ENCODE measurements at places on chromosomes 1 and 21. TPM values are rescaled to one million over a fixed set of nuclear protein-coding genes. Genes with fewer than 3 reads are reported as not detected.

The TTC24 gene
- total RNA-seq = not detected

The SPRR2F gene
- not detected for total RNA-seq

The INSRR gene
- total RNA-seq = not detected

The CHD5 gene
- total RNA-seq = 0.15 TPM

The GCSAML gene
- 0.23 TPM for total RNA-seq

The S100A8 gene
- total RNA-seq = not detected

The LINGO4 gene
- 0.13 TPM for total RNA-seq

The SLC1A7 gene
- total RNA-seq = not detected

The C4BPA gene
- not detected for total RNA-seq

The SEC16B gene
- 0.49 TPM for total RNA-seq

The TRIM58 gene
- total RNA-seq = 1.4 TPM

The CNR2 gene
- not detected for total RNA-seq

The UBIAD1 gene
- total RNA-seq = 16.5 TPM

- DNase-seq = no peak
These were observed 8.2 kb upstream of the FNDC7 start for GRCh38 chr1:108704496-108704895.

- DNase-seq = no peak
These were observed 33.3 kb downstream of the KRTAP19-8 start for GRCh38 chr21:31005019-31005418.

DNA sequence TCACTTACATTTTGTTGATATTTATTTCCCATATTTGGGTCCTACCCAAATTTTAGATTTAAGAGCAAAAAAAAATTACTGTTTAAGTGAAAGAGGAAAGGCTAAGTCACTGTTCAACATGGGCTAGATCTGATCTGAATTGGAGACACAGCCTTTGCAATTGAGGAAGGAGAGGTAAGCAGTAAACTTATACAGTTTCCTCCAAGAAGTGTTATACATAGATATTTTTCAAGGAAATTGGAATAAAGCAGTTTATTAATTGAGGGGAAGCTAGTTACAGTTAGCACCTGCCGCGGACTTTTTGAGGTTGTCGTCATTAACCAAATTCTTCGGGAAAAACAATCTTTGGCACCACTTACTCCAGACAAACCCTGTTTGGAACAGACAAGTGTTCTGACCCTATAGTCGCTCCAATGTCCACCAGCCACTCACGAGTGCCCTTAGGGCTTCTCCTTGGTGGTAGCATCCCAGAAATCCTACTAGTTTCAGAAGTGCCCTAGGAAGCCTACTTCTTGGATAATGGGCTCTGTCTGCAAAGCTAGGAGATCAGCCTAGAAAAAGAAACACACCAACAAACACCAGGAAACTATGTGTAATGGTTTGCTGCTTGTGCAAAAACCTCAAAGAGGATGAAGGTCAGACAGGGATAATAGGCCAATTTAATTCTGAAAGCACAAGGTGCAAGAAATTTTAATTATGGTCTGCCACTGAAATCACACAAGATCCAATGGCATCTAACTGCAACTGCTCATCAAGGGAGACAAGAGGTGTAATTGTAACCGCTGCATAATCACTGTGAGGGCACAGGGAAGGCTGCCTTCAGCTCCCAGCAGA lies 2.5 kb downstream of the WLS start:
- peak; percentile 4 for DNase-seq

GRCh38 chr1:111481387-111482221 lies 7.8 kb downstream of the C1orf162 start:
- peak; percentile 78 for DNase-seq

DNA sequence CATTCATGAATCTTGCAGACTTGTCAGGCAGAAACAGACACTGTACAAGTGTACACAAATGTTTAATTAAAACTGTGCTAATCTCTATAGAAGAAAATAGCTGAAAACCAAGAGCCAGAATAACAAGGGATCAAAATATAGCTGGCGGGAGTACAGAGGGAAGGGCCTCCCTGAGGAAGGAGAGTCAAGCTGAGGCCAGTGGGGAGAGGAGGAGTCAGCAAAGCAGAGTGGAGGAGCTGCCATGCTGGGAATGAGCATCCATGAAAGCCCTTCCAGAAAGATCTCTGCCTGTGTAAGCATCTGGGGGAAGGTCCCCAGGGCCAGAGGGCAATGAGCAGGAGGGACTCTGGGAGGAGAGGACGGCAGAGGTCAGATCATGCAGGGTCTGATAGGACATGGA lies 15.1 kb downstream of the SLAMF8 start:
- no peak for DNase-seq

DNA sequence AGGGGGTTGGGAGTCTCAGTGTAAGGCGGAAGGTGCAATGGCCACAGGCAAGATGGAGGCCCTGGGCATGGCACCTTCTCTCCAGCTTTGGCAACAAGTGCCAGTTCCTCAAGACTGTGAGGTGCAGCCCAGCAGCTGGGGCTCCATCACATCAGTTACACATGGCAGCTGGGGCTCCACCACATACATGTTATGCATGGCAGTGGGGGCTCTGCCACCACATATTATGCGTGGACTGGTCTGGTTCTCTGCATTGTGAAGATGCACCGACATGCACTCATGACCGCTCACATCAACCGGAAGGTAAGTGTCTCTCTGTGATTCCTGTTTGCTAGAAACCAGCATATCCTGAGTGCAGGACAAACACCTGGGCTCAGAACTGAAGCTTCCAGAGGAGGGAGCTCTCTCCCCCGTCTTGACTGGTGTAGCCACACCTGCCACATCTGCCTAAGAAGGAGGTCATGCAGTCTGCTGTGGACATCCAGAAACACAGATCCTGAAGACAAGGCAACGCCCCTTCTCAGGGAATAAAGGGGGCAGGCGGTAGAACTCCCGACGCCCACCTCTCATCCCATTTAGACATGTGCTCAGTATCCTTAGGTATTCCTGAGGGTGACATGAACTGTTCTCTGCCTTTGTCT lies 104.1 kb upstream of the TMPRSS2 start:
- DNase-seq = peak; percentile 43

- no peak for DNase-seq
These were observed 214.5 kb downstream of the KCNT2 start for GRCh38 chr1:196393742-196394141.

- no peak for DNase-seq
These were observed 22.7 kb downstream of the KRTAP10-1 start for GRCh38 chr21:44517175-44517899.

DNA sequence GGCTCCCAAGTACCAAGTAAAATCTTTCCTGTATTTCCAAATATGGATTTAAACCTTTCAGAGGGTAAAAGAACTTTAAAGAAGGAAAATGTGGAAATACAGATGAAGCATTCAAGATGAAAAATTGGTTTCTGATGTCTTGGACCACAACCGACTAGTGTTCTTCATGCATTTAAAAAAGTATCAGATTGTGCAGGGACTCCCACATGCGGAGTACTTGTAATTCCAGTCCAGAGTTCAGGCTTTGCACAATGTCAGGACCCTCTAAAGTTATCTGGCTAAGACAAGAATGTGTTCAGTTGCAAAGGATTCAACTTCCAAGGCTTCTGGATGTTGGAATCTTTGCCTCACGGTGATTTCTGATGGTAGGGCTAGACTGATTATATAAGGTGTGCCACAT lies 66.7 kb downstream of the RGL1 start:
- no peak for DNase-seq

- DNase-seq = no peak
These were observed 5.6 kb downstream of the TBX19 start for GRCh38 chr1:168285971-168286927.

GRCh38 chr1:17861685-17862084 lies 106.6 kb downstream of the ACTL8 start:
- DNase-seq = no peak

- DNase-seq = no peak
These were observed 5.8 kb downstream of the PLCH2 start for GRCh38 chr1:2481885-2482284.

DNA sequence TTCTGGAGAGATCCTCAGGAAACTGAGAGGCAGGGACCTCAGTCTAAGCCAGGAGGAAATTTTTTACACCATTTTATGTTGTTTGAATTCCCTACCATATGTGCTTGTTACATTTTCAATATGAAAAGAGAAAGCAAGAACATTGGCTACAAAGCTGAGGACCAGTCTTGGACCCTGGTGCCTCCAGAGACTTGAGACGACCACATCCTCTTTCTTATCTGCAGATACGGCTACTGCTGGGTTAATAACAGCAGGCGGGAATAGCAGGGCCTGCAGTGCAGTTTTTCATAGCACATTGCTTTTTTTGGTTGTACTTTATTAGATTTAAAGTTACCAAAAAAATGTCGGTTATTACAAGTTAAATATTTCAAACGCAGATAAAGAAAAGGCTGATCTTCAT lies 3.9 kb downstream of the KDM4A start:
- DNase-seq = no peak

DNA sequence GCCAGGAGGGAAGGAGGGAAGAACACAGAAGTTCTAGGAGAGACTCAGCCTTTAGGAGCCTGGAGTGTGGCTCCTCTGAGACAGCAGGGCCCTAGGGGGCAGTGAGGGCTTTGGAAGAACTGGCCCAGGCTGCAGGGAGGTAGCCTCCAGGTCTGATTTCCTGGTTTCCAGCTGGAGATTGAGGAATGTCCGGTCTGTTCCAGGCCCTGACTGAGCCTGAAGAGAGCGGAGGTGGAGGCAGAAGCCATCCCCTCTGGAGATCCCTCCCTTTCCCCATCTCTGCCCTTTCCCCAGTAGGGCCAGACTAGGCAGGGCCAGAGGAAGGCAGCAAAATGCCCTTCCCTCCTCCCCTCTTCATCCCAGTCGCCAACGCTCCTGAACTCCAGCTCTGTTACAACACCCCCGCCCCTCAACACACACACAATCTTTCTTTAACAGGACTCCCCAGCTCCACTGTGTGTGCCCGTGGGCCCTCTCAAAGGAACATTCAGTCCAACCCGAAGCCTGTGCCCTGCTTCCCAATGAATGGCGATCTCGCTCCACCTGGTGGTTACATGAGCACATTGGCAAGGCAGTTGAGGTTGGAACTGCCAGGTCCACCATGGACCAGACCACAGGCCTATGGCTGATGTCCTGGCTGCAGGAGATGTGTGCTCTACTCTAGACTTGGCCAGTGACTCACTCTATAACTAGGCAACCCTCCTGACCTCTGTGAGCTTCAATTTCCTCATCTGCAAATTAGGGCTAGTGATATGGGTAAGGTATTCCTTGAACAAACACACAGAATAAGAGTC lies 32.0 kb downstream of the MAP7D1 start:
- peak; percentile 77 for DNase-seq

- DNase-seq = no peak
These were observed 75.7 kb upstream of the ADGRL4 start for GRCh38 chr1:79082233-79082632.

- DNase-seq = no peak
These were observed 64.1 kb upstream of the TMEM51 start for GRCh38 chr1:15089258-15089992.

DNA sequence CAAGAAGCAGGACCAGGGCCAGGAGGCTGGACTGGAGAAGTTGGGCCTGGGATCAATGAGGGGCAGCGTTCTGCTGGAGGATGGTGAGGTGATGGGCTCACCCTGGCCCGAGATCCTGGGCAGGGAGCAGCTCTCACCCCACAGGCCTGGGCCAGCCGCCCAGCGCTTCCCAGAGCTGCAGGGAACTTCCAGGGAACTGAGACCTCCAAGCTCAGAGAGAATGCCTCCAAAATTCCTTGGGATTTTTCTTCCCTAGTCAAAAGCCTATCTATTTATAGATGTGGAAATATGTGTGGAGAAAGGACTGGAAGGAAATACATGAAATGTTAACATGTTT lies 121.2 kb downstream of the SPSB1 start:
- no peak for DNase-seq

GRCh38 chr21:42534421-42535378 lies 21.0 kb downstream of the SLC37A1 start:
- DNase-seq = no peak

DNA sequence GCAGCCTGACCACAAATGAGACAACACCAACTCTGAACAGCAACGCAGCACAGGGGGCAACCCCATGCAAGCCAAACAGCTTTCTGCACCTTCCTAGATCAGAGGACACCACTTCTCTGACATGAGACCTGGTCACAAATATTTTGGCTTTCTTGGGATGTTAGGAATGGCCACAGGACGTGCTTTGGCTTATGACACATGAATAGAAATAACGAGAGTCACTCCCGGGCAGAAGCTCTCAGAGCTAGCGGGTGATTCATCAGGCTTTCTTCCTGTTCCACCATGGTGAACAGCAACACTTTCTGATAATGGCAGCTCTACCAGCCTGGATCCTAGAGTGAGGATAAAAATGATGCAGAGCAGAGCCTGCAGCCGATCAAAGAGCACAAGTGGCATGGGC lies 39.4 kb downstream of the PAFAH2 start:
- no peak for DNase-seq

DNA sequence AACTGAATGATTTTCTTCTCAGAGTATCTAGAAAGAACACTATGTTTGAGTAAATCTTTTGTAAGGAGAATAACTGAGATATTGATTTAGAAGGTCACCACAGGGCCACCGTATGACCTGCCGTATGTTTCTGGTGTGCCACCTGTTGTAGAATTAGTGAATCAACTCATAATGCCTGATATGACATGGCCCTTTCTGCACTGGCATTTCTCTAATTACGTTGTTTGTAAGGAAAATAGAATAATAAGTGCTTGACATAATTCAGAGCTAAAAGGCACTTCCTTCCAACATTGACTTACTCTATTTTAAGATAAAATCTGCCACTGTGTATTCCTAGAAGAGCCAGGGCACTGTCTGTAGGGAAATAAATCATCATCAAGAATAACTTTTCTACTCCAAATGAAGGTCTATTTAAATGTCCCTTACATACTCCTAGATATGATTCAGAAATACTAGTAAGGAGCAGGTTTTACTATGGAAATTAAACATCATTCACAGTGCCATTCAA lies 101.7 kb downstream of the PHTF1 start:
- no peak for DNase-seq

DNA sequence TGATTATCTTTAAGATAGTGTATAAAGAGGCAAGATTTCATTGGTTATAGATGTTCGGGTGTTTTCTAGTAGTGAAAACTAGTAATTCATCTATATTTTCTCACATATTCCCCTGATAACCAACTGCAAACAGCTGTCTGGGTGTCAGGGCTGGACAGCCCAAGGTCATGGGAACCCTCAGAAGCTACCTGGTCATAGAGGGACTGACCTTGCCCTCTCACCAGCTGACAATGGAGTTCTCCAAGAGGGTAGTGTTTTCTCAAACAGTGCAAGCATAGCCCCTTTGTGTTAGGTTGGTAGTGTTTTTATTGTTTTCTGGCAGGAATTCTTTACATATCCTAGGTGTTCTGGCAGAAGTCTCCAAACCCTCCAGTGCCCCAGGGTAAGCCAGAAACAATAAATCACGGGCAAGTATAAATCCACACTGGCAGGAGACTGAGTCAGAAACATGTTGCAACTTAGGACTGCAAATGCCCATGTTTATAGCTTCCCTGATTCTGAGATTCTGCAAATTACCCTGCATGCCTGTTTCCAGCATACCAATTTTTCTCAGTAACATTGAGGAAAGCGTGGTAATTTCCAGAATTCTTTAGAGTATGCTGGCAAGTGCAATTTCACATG lies 82.8 kb upstream of the ATP1A1 start:
- no peak for DNase-seq

- no peak for DNase-seq
These were observed 18.7 kb upstream of the RERE start for GRCh38 chr1:8835941-8836643.

All from endothelial cell (in vitro differentiated cells).